ENCODE measurements at places on chromosomes 12 and 14.

DNA sequence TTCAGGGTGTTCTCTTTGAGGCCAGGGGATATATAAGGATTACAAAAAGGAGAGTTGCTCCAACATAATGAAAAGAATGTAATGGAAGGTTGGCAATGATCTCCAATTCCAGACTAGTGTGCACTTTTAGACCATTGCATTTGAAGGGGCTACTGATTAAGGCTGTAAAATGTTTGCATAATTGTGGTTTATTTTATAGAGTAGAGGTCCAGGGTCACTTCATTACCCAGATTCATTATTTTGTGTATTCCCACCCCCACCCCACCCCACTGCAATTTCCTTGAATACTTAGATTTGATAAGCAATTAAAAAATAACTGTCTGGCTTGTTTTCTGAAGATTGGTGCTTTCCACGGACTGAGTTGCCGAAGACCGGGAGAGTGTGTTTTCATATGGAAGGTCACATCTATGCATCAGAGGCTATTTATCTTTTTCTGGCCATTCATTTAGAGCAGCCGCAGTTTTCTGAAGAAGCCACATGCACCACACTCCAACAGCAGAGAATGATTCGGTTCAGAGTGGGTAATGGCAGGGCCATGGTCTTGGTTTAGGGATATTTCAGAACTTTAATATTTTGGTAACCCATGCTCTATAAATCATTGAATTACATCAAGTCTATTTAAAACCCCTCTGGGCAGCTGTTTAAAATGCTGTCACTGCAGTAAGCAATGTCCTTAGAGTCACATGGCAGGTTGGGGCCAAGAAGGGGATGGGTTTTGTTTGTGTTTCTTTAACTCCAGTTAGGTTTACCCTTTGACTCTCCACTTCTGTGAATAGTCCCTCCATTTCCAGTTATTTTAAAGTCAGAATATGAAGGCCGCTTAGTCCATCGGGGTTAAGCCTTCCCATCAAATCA lies 94.6 kb downstream of the TMEM30B start:
- DNase-seq: no peak

DNA sequence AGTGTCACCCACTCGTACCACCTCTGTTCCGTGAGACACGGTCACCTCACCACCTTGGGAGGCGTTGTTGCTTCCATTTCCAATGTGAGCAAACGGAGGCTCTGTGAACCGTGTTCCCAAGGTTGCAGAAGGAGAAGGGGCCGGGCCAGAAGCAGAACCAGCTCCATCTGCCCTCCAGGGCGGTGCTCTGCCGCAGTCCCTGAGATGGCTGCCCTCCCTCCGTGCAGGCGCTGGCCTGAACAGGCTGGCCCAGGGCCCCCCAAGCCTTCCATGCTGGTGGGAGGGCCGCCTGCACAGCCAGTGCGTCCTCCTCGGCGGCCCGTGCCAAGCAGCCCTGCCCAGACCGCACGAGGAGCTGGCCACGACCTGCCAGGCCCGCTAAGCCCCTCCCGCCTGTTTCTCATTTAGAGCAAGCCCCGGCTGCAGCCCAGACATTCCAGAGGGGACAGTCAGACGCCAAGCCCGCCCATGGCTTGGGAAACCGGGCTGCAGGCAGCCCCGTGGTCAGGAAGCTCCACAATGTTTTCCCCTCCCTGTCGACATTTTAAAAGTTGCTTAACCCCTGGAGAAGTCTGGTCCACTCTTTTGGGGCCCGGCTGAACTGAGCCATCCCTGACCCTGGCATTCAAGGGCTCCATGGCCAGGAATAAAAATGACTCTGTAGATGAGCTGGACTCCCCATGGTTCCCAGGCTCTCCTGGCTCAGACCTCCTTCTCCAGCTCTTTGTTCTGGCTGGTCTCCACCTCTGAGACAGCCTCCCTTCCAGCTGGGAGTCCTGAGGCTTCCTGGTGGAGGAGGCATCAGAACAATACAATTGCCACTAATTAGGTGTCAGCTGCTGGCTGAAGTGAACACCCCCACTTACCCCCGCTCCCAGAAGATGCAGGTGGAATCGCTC lies 236.0 kb downstream of the BCL11B start:
- no peak for DNase-seq

DNA sequence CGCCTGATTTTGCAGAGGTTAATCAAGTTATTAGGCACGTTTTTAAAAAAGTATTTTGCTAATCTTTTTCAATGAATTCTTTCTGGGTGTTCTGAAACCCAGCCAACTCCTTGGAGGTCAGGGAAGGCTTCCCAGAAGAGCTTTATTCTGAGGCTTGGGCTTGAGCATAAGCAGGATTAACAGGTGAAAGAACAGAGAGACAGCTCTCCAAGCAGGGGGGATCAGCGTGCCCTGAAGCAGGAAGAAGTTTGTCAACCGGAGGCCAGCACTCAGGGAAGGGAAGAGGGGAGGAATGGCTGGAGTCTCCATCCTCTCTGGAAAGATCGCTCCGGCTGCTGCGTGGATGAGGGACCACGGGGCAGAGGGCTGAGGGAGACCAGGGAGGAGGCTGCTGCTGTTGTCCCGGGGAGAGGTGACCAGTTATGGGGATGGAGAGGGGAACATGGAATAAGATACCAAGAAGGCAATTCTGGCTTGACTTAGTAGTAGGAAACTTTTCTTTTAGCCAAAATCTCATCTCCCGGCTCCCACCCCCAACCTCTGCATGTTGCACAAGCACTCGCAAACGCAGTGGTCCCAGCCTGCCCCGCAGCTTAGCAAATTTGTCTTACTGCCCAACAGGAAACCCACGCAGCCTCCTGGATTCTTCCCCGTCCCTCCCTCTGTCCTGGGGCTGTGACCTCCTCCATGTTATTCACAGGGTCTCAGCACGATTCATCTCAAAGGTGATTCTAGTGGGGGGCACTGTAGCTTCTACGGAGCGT lies 1.1 kb upstream of the SSH1 start:
- no peak for DNase-seq

DNA sequence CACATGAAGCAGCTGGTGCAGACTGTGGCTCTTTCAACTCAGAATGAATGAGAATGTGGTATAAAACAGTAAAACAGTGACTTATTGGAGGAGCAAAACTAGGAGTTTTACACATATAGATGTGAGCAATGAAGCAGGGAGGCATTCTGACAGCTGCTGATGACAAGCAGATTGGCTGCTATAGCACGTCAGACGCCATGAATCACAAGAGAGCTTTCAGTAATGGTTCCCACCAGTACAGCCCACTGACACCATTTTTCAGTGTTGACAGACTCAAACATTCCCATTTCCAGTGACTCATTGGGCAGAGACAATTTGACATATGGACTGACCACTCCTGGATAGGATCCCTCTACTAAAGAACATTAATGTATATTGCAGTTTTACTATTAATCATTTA lies 24.6 kb upstream of the FSCB start:
- no peak for DNase-seq

DNA sequence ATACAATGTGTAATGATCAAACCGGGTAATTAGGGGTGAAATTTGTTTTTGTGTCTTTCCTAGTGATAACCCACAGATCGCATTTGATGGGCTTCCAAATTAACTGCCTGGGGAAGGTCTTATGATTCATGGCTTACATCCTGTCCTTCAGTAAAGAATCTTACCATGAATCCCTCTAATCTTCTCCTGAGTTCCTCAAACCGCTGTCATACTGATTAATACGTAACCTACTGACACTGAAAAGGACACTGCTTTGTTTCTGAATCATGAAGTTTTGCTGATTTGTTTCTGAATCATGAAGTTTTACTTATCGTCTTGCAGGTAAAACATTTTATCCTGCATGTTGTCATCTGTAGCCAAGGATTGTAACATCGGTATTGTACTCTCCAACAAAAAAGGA lies 52.0 kb upstream of the CRY1 start:
- no peak for DNase-seq

- no peak for DNase-seq
Observed at GRCh38 chr12:76836633-76837032, 42.2 kb downstream of the CSRP2 start.

GRCh38 chr14:24688030-24688658 lies 54.2 kb upstream of the GZMB start:
- no peak for DNase-seq
